ENCODE measurements at places on chromosomes 3 and 15.
A peak's percentile ranks its signal among the peaks of the same experiment; 100 is the strongest.

DNA sequence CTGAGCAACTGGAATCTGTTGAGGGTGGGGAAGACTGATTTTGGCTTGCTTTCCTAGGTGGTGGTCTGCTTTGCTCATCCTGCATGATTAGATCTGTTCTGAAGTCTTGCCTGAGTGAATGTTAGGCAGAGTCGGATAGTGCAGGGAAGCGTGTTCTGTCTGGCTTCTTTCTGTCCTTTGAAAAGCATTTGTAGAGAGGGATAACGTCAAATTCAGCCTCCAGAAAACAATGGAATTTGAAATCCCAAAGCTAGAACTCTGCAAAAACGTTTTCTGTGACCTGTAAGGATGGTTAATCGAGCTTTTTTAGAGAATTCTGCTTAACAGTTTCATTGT, 1.4 kb downstream of the GLCE start:
- no peak for DNase-seq
- no peaks in the 10 kb centered on the region for H3K27me3 ChIP-seq
- H3K4me1 ChIP-seq, result peaks cover 16% of the 10 kb centered on the region
- peak overlapping the region; percentile 94 for H3K27ac ChIP-seq
- no peaks in the 10 kb centered on the region for H3K36me3 ChIP-seq

DNA sequence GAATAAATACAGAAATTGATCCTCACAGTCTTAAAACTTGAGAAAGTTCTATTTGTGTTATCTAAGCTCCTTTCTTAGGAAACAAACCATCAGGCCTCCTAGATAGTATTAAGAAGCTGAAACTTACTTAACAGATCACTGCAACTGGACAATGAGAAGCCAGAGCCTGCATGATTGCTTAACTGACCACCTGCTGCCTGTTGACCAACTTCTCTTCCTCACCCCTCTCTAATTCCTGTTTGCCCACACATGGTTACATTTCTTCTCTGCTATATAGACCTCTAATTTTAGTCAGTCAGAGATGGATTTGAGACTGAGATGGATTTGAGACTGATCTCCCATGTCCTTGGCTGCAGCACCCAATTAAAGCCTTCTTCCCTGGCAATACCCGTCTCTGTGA, 13.5 kb downstream of the CCPG1 start:
- H3K4me1 ChIP-seq, result peaks cover 11% of the 10 kb centered on the region
- H3K27ac ChIP-seq, result no peak overlapping the region
- H3K4me3 ChIP-seq, result no peak overlapping the region
- DNase-seq, result no peak
- H3K36me3 ChIP-seq, result peaks cover 31% of the 10 kb centered on the region

DNA sequence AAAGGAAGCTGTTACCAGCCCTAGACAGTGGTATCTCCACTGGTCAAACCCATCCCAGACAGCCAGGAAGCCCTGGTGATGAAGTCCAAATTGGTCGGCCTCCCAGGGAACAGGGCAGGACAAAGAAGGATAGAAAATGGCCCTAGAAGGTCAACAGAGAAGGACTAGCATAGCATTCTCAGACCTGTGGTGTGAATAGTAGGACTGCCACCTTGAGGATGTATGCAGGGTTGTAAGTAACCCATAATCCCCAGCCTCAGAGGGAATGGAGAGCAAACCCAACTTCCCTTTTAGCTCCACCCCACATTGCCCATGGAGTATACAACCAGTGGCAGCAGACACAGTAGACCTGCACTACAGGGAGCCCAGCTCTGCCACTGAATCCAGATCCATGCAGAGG, 68.6 kb upstream of the EIF1B start:
- no peak overlapping the region for H3K4me3 ChIP-seq
- DNase-seq, result no peak
- no peaks in the 10 kb centered on the region for H3K4me1 ChIP-seq
- H3K36me3 ChIP-seq, result peaks cover 2% of the 10 kb centered on the region
- H3K27ac ChIP-seq, result no peak overlapping the region

DNA sequence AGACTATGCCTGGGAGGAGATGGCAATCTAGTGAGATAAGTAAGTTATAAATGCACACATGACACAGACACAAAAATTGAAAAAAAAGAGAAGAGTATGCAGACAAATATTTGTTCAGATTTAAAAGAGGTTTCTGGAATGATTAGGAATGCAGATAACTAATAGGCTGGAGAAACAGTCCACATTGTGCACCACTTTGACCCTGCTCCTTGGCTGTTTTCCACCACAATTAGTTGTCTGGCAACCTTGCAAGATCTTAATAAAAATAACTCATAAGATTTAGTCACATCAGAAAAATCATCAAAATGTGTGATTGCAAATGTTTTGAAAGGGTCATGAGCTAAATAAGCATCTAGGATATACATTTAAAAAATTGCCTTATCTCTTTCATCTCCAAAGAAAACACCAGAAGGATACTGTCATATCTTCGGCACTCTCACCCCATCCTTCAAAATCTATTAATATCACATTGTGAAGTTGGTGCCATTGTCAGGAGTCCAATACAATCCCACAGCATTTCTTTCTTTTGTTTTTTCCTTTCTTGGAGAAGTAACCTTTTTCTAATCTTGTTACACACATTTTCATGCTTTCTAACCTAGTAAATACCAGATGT, 153.7 kb upstream of the KCNMB2 start:
- no peaks in the 10 kb centered on the region for H3K4me1 ChIP-seq
- H3K27ac ChIP-seq, result no peak overlapping the region
- H3K27me3 ChIP-seq, result peaks cover 2% of the 10 kb centered on the region

DNA sequence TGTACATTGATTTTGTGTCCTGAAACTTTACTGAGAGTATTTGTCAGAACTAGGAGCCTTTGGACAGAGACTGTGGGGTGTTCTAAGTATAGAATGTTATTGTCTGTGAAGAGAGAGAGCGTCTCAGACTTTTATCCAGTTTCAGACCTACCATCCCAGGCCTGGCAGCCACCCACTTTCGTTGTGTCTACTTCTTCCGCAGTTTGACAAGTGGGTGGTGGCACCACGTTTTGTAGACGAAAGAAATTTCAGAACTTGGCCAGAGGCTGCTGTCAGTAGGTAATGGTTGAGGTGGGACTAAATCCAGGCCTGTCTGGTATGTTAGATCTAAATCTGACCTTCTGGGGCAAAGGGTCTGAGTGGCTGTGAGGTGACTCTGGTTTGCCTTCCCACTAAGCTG, 13.4 kb upstream of the TRAK1 start:
- peaks cover 9% of the 10 kb centered on the region for H3K36me3 ChIP-seq
- peaks cover 62% of the 10 kb centered on the region for H3K4me1 ChIP-seq
- peak overlapping the region; percentile 82 for H3K27ac ChIP-seq

Data from memory B cell (primary cell).